ENCODE measurements at places on chromosomes 2 and 18.

- DNase-seq, result no peak
These were observed 31.4 kb downstream of the COLEC11 start for GRCh38 chr2:3626118-3626811.

GRCh38 chr2:46303822-46304221, 6.6 kb downstream of the EPAS1 start:
- DNase-seq, result no peak

- DNase-seq, result no peak
These were observed 65.6 kb downstream of the MAPRE2 start for GRCh38 chr18:35106845-35107148.

DNA sequence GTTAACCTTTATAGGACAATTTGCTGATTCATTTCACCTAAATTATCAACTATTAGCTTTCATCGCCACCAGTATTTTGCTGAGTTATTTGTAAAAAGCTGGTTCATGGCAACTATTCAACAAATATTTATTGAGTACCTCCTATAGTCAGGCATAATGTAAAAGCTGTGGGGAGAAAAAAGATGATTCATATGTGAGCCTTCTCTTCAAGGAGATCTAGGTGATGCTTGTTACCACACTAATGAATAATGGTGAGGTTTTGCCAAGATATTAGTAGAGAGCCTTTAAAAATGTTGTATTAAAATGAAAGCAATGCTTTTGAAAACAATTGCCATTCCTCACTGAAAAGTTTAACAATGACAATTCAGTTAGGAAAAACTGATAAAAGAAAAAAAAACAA, 187.8 kb downstream of the ANKRD44 start:
- DNase-seq, result no peak

GRCh38 chr2:196849895-196850294, 40.7 kb upstream of the C2orf66 start:
- no peak for DNase-seq

DNA sequence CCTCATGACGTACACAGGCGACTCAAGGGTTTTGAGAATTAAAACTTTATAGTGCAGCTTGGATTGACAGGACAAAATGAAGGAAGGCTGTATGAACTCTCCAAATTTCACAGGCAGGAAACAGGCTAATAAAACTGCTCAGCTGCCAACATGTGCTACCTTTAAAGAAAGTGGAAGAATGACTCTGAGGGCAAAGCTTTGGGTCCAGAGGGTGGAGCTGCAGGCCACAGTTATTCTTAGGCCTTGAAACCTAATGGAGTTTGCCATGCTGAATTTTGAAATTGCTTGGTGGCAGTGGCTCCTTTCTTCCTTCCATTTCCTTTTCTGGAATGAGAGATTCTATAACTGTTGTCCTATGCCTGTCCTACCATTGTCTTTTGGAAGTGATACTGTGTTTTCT, 34.8 kb downstream of the HAT1 start:
- no peak for DNase-seq

- no peak for DNase-seq
These were observed 20.4 kb downstream of the C18orf54 start for GRCh38 chr18:54378057-54378456.

DNA sequence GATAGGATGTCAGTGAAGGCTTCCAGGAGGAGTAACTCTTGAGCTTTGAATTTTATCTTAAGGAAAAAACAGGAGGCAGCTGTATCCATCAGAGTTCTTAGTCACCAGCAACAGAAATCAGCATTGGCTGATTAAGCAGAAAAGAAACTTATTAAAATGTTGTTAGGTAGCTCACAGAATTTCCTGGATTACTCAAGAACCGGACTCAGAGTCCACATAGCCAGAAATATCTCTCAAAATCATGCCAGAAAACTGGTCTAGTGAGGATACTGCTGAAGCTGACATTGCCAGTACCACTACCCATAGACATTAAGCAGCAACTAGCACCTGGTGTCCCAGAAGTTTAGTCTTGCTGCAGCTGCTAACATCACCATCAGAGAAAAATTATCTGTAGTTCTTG, 10.1 kb upstream of the AFTPH start:
- DNase-seq, result no peak

DNA sequence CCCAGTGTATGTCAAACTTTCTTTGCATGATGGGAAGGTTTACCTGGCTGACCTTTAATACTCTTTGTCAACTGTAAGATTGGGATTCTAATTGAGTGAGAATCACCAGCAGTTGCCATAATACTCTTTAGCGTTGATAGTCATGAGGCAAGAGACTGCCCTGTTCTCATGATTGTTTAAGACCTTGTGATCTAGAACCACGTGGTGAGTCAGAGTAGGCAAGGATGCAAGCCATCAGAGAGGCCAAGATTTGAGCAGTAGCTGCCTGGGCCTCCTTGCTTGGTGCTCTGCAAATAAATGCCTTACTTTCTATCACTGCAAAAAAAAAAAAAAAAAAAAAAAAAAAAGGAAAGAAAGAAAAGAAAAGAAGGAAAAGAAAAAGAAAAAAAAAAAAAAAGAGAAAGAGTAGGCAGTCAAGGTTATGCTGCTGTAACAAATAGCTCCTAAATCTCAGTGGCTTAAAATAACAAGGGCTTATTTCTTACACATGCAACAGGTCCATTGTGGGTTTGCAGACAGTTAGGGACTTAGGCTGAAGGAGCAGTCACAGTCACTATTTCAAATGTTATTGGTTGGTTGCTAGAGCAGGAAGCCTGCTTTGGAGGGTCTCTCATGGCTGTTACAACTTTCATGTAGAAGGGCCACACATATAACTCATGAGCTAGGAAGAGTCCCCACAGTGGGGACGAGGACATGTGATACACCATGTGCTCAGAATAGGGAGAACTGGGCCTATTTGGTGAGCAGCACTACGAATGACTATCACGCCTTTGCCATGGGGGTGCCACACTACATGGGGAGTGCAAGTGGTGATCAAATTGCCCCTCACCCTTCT, 21.7 kb downstream of the IL1R2 start:
- no peak for DNase-seq

- no peak for DNase-seq
These were observed 82.3 kb downstream of the POLR1A start for GRCh38 chr2:86023366-86023712.

DNA sequence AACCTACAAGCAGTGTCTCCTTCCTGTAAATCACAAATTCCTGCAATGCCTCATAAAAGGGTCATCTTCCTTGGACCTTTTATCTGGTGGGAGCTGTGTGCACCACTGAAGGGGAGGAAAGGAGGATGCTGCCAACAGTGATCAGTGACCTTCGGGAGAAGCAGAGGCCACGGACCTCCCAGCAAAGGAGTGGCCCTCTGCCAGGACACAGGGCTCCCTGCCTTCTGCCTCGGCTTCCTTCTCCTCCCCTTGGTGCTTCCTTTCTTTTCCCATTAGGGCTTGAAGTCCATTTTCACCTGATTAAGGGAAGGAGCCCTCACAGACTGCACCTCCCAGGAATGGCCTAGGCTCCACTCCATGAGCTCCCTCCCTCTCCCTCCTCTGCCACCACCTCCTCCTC, 85.3 kb upstream of the ITGA6 start:
- no peak for DNase-seq

GRCh38 chr2:234300932-234301823, 195.7 kb downstream of the ARL4C start:
- DNase-seq, result no peak

GRCh38 chr2:48135797-48136196, 229.5 kb upstream of the FBXO11 start:
- DNase-seq, result no peak

- no peak for DNase-seq
These were observed 201.7 kb downstream of the NAPG start for GRCh38 chr18:10727477-10727876.

GRCh38 chr2:215718436-215718835, 282.6 kb upstream of the FN1 start:
- DNase-seq, result no peak

DNA sequence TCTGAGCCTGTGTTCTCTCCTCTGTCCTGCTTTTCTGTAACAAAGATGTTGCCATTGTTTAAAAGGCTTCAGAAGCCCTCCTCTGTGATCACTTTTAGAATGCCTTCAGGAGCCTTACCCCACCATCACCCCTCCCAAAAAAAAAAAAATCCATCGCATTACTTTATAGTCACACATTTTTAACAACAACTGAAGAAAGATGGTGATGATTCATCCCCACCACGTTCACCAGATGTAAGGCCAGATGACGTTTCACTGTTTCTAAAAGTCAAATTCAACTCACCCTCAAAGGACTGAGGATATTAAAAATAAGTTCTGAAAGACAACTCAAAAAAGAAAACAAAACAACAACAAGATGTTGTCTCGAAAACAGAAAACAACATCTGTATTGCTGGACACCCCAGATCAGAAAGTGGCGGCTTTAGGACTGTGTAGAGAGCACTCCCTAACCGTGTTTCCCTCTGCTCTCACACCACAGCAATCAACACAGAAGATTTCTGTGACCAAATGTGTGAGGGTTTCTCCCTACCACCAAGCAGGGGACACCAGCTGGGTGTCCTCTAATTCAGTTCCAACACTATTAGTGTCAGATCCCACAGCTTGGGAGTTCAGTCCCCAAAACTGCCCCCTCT, 61.9 kb upstream of the CREB1 start:
- DNase-seq, result no peak

DNA sequence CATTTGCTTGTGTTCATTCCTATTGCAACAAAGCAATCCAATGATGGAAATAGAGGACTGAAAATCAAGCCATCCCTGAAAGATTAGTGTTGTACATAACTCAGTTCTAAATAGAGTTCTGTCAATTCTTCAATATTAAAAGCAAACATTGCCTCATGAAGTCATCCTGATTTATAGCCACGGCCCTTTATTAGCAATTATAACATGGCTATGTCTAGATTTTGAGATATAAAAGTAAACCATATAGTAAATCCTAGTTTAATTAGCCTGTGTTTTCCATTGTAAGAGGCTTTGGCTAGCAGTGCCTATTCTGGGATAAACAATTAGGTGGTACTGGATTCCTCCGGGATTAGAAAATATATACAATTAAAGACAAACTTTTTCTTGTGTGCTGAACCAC, 33.2 kb upstream of the VIT start:
- DNase-seq, result no peak

- DNase-seq, result no peak
These were observed 10.6 kb downstream of the DNAJB2 start for GRCh38 chr2:219289537-219290361.

GRCh38 chr2:9665898-9666297, 35.1 kb upstream of the YWHAQ start:
- DNase-seq, result no peak

DNA sequence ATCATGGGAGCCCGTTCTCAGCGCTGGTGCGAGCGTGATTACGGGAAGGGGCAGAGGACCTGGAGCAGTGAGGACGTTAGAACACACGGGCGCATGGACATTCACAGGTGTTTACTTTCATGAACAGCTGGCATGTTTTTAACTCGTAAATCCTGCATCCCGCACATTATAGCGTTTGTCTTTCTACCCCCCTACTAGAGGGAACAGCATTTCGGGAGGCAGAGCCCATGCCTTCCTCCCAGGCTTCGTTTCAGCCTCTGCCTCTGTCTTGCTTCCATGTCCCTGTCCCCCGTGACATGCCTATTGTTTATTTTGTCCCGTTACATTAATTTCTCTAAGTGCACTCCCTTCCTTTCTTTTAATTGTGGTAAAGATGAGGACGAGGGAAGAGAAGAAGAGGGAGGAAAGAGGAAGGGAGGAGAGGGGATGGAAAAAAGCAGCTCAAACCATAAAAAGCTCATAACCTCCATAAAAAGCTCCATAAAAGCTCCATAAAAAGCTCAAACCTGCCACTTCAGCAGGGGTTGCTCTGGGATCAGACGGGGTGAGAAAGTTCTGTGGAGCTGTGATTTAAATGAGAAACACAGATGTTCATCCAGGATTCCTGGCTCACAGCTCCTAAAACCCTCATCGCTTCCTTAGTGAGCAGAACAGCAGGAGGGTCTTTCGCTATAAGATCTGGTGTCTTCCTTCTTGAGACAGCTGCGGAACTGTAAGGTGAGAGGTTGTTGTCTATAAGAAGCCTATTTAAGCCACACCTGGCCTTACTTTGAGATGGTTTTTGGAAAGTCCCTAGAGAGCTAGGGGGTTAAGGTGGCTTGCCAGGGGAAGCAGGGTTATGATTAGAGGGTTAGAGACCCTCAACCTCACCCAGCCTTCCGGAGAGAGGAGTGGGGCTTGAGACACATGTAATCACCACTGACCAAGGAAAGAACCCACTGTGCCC, 66.6 kb upstream of the SNTG2 start:
- DNase-seq, result no peak

GRCh38 chr2:211085056-211085680, 528.8 kb downstream of the CPS1 start:
- no peak for DNase-seq

DNA sequence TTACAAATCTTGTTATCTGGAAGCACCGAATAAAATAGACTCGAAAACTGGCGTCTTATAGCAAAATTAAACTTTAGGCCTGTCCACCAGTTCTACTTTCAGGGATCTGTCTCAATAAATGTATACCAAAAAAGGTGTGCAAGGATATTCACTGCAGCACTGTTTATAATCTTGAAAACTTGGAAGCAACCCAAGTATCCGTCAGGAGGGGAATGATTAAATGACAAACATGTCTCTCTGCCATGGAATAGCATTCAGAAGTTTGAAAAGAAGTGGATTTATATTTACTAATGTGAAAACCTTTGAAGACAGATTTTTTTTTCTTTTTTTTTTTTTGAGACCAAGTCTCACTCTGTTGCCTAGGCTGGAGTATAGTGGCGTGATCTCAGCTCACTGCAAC, 32.3 kb upstream of the SATB2 start:
- no peak for DNase-seq

GRCh38 chr2:157015015-157015575, 242.4 kb upstream of the GALNT5 start:
- DNase-seq, result no peak

- DNase-seq, result no peak
These were observed 20.9 kb downstream of the NAPG start for GRCh38 chr18:10546557-10547300.

- DNase-seq, result no peak
These were observed 2.2 kb downstream of the NOL4 start for GRCh38 chr18:34222307-34223163.

GRCh38 chr2:210475706-210476105, 853 bp downstream of the LANCL1 start:
- no peak for DNase-seq

GRCh38 chr2:241925277-241925676, 55.7 kb downstream of the RTP5 start:
- no peak for DNase-seq

DNA sequence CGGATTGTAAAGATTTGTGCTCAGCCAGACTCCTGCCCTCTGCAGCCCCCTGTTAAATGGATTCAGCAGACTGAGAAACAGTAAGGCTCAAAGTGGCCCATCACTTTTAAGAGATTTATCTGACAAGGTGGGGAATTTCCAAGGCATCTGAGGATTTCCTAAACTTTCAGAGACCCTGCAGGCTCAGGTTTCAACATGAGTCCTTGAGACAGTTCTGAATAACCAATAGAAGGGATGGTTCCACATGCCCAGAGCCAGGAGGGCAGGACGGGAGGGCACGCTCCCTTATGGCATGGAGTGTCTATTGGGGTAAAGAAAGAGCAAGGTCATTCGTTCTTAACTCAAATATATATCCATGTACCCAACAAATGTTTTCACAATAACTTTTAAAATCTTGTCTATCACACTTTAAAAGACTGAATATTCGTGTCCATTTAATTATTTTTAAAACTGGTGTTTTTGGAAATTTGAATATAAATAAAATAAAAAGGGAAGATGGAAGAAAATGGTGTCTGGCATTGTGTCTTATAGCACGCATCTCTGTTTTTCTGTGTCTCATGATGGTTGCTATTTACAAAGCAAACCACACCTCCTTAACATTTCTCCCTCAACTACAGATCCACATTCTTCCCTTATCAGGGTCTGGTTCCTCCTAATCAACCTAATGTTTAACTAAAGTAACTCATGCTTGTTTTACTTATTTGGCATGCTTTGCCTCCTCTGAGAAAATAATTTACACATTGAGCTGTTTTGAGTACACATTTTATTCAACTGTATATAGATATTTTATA, 56.0 kb upstream of the DSG1 start:
- DNase-seq, result no peak
